NCI-H526 (cell line): ENCODE measurements at places on chromosomes 7 and 10.
A peak's percentile ranks its signal among the peaks of the same experiment; 100 is the strongest.

DNA sequence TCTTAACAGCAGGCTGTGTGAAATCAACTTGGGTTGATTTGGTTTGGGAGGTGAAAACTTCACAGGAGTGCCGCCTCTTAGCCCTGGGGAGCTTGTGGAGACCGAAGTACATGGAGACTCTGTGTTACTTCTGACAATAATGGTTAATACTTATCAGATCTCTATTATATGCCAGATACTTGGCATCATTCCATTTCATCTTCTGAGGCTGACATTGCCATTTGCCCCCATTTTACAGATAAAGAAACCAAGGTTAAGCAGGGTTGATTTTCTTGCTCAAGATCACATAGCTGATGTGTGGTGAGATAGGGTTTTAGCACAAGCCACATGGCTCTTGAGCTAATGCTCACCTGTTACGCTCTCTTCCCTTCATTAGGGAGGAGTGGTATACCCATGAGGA, 150.6 kb upstream of the FAM13C start:
- DNase-seq: no peak

- no peak for DNase-seq
Observed at GRCh38 chr7:1975581-1975980, 257.2 kb downstream of the MAD1L1 start.

- DNase-seq: no peak
Observed at GRCh38 chr10:68831961-68832455, 4.7 kb downstream of the STOX1 start.

DNA sequence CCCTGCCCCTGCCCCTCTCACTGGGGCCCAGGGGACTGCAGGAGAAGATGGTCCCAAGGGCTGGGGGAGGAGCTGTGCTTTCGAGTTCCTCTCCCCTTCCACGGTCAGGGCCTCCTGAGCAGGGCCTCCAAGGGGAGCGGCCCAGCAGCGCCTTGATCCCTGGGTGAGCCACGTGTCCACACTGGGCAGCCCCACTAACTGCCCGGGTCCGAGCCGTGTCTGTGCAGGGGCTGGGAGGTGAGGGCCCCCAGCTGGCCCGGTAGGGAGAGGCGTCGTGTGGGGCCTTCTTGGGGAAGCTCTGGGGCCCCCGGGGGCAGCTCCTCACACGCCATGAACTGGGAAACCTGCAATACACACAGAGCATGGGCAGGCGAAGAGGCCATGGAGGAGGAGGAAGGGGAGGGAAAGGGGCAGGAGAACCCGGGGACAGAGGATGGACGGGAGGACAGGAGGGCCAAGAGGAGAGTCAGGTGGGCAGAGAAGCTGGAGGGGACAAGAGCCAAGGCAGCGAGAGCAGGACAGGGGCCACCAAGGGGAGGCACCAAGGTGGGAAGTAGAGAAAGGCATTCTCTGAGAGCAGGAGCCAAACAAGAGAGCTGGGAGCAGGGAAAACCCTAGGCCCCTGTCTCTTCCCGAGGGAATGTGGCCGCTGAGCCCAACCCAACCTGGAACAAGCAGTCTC, 32.8 kb downstream of the KCNH2 start:
- no peak for DNase-seq

DNA sequence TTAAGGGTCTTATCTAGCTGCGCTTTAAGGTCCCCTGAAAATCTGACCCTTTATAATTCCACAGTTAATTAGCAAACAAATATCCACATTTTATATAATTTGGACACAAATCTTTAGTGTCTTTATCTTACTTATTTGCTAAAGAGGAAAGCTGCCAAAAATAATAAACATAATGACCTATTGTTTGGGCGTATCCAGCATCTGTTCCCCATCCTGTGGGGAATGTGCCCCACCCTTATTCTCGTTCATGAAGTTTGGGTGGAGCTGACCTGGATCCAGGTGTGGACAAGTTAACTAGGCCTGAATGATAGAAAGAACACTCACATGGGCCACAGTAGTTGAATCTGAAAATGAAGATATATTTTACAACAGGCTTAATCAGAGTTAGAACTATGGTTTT, 218.3 kb downstream of the CRPPA start:
- DNase-seq: no peak

GRCh38 chr10:101066146-101066895, 4.5 kb downstream of the KAZALD1 start:
- peak; percentile 77 for DNase-seq

- DNase-seq: no peak
Observed at GRCh38 chr7:151682831-151683614, 163.3 kb upstream of the RHEB start.

- peak; percentile 1 for DNase-seq
Observed at GRCh38 chr10:29132551-29133111, 156.2 kb upstream of the LYZL1 start.

- no peak for DNase-seq
Observed at GRCh38 chr10:43983856-43984271, 335.2 kb upstream of the ZNF32 start.
